ENCODE measurements at places on chromosomes 3 and 15.
A peak's percentile ranks its signal among the peaks of the same experiment; 100 is the strongest.

DNA sequence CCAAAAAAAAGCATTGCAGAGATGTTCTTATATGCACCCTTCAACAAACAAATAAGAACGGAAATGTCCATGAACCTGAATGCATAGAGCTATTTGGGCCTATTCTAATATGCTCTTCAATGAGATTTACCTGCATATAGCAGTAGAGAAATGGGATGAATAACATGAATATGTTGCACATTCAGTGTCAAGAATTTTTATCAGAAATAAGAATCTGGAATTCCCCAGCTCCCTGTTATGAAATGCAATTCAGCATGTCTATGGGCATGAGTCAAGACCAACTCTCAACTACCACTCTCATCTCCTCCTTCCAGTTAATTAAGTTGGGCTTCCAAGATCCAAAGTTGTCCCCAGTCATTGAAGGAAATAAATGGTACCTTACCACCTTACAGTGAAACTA is 133.7 kb upstream of the ALCAM start:
- no peak for DNase-seq

DNA sequence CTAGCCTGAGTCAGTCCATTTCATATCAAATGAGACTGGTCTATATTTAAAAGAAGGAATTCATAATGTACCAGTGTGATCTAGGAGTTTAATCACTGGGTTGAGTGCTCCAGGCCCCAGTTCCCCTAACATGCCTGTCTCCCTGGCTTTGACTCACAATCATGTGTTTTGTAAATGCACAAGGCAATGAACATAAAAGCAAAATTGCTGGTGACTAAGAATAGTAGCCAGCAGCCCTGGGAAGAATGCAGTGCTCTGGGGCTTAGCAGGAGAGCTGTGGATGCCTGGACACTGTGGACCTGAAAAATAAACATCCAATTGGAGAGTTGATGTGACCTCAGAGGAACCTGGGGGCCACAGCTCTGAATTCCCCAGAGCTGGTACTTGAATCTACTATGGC is 50.3 kb downstream of the SYNPR start:
- no peak for DNase-seq

GRCh38 chr3:53195602-53196574 is 34.9 kb downstream of the PRKCD start:
- peak; percentile 69 for DNase-seq

DNA sequence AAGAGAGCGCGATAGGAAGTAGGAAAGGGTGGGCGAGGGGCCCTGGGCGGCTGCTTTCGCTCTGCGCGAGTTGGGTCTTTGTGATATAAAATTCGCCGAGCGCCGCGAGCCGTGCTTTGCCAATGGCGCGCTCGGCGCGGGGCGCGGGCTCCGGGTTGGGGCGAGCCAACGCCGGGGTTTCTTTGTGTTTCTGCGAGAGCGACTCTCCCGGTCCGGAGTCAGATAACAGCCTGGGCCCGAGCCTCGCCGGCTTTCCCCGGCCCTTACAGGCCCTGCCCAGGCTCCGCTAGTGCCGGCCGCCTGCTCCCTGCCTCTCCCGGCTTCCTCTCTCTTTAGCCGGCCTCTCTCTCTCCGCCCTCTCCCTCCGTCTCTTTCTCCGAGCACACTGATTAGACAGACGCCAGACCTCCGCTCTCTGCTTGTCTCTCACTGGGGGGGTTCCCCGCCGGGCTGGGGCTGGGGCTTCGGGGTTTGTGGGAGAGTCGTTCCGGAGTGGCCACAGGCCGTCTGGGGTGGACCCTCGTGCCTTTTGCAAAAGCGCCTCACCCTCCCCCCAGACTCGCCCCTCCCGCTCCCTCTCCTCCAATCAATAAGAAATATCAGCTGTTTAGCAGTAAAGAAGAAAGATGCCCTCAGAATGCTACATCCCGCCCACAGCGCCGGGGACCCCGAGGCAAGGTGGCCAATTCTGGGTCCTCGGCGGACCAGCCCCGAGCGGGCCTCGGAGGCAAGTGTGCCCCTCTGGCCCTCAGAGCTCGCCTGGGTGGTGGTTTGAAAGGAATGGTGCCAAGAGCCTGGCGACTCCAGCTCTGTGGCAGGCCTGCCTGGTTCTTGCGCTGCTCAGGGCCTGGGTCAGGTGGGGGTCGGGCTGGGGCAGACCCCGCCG is 2.9 kb downstream of the NR2F2 start:
- DNase-seq: no peak

DNA sequence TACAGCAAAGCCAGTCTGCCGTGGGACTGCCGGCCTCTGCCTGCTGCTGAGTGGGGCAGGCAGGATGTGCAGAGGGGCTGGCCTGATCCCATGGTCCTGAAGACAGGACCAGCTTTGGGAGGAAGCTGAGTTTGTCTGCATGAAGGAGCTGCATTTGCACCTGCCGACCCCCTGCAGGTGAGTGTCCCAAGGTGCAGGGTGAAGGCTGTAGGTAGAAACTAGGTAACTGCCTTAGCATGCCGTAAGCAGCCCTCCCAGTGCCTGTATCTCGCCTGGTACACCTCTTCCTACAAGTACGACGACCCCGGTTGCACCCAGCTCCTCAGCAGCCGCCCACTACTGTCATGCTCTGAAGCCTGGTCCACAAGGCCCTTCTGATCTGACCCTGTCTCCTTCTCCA is 34.9 kb downstream of the AMOTL2 start:
- no peak for DNase-seq

- peak; percentile 26 for DNase-seq
These were observed 210.2 kb downstream of the ADAMTS17 start for GRCh38 chr15:100131321-100132224.

DNA sequence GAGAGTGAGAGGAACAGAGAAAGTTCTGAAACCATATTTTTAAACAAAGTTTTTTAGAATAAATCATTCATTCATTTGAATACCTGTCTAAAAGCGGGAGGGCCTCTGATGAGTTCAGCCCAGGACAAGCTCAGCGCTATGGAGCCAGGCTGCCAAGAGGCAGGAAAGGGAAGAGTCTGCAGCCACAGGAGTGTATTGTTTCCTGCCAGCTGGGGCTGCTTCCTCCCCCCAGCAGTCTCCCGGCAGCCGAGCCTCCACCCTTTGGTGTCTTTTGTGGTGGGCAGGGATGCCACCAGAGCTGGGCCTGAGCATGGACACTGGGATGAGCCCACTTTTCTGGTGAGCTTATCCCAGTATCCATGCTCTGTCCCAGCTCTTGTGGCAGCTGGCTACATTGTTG is 199.5 kb upstream of the TPRG1 start:
- DNase-seq: no peak

DNA sequence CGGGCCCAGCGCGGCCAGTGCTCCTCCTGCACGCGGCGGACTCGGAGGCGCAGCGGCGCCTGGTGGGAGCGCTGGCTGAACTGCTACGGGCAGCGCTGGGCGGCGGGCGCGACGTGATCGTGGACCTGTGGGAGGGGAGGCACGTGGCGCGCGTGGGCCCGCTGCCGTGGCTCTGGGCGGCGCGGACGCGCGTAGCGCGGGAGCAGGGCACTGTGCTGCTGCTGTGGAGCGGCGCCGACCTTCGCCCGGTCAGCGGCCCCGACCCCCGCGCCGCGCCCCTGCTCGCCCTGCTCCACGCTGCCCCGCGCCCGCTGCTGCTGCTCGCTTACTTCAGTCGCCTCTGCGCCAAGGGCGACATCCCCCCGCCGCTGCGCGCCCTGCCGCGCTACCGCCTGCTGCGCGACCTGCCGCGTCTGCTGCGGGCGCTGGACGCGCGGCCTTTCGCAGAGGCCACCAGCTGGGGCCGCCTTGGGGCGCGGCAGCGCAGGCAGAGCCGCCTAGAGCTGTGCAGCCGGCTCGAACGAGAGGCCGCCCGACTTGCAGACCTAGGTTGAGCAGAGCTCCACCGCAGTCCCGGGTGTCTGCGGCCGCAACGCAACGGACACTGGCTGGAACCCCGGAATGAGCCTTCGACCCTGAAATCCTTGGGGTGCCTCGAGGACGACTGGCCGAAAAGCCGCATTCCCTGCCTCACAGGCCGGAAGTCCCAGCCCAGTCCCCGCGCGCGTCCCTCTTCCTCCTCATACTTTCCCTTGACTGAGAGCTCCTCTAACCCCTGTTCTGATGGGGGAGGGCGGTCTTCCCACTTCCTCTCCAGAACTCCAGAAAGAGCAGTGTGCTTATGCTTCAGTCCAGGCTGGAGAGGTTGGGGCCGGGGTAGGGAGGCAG is 1.4 kb upstream of the IL17RC start:
- DNase-seq: peak; percentile 44

GRCh38 chr3:133457025-133457424 is 57.2 kb downstream of the BFSP2 start:
- DNase-seq: no peak

DNA sequence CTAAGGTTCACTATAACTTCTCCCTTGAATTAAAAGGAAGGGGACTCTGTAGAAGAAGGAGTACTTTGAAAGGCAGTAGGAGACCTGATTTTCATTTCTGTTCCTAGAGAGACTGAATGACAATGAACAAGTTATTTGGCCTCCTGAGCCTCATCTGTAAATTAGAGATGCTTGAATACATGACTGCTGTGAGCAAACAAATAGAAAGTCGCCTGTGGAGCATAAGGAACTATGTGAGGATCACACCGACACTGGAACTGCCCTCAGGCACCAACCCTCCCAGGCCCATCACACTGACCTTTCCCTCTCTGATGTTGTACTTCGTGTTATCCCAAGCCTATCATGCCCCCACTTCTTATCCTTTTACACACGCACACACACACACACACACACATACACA is 48.6 kb downstream of the IMPG2 start:
- no peak for DNase-seq

GRCh38 chr3:141294848-141295247 is 63.2 kb downstream of the PXYLP1 start:
- DNase-seq: no peak

- DNase-seq: no peak
These were observed 2.9 kb upstream of the TBC1D5 start for GRCh38 chr3:17745301-17745700.

GRCh38 chr3:8987645-8988383 is 24.5 kb upstream of the RAD18 start:
- DNase-seq: peak; percentile 43

DNA sequence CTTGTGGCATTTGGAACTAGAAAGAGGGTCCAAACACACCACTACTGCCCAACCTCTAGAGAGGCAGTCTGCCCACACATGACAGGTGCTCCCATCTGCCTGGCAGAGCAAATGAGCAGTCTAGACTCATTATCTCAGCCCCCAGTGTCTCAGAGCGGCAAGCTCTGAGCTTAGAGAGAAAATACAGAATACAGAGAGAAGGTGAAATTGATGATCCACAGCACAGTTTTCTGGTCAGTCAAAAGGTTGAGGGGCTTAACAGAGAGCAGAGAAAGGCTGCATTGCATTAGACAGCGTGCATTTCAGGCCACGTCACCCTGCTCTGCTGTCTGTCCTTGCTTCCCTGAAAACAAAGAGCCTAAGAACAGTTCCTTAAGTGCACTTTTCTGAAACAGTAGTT is 135.1 kb downstream of the KCNMB2 start:
- DNase-seq: no peak

- no peak for DNase-seq
These were observed 121.9 kb downstream of the CACNA1D start for GRCh38 chr3:53616321-53616720.

DNA sequence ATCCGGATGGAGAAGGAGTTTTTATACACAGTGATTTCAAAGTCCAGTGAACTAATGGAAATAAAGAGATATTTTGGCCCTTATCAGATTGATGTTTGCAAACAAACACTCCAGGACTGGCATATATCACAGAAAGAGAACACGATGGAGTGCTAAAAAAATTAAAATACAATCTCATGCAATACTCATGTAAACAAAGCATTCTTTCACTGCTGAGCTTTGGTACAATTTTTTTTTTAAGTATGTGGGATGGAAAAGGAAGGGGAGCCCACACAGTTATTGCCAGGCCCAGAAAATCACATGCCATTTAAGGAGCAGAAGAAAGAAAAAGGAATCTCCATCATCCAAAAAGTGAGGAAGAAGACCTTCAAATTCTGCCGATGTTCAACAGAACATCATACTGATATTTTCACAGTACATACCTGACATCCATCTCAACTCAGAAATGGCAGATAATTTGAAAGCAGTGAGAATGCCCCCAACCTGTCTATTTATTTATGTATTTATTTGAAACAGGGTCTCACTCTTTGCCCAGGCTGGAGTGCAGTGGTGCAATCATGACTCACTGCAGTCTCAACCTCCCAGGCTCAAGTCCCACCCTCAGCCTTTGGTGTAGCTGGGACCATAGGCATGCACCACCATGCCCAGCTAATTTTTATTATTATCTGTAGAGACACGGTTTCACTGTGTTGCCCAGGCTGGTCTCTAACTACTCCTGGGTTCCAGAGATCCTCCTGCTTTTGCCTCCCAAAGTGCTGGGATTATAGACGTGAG is 107.5 kb upstream of the SLC2A2 start:
- no peak for DNase-seq

DNA sequence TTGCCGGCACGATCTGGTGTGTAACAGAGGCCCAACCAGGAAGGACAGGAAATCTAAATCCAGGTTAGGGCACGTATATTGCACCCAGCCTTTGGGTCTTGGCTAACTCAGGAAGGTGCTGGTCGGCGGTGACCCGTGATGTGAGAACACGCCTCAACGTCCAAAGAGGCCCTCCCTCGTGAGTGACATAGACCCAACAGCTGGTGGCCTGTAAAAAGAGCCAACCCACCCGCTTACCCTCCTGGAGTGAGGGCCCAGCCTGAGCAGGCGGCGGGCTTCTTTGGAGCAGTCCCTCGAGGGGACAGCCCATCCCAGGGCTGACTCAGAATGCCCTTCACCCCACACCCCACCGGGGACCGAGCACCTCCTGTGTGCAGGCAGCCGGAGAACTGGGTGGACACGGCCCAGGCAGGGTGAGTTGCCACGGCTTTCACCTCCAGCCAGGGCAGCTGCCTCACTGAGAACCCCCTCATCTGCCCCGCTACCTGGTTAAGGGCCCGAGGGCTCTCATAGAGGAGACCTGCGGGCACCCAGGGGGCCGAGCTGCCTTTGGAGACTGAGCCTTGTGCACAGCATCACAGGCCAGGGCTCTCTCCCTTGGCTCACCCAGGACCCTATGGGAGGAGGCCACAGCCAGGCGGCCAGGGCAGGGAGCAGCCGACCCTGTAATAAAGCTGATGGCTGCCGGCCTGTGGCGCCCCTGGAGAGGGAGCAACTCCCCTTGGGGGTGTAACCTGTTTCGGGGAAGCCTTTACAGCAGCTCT is 41.8 kb downstream of the ZNF710 start:
- DNase-seq: no peak

- DNase-seq: no peak
These were observed 36.2 kb downstream of the TXNRD3 start for GRCh38 chr3:126618760-126619159.

- DNase-seq: no peak
These were observed 36.0 kb downstream of the ATP13A5 start for GRCh38 chr3:193342551-193342950.

GRCh38 chr3:126654571-126655383 is at the start of gene TXNRD3:
TSS of gene TXNRD3 (minus strand) at chr3:126655124.
- peak; percentile 81 for DNase-seq

GRCh38 chr15:77607111-77607893 is 25.4 kb downstream of the LINGO1 start:
- no peak for DNase-seq
